Keratinocyte (primary cell): ENCODE measurements at places on chromosomes 16 and 17. TPM values are rescaled to one million over a fixed set of nuclear protein-coding genes. Genes with fewer than 3 reads are reported as not detected.

GRCh38 chr16:68287276-68288251 lies 23.2 kb downstream of the SLC7A6OS start:
- no peak for DNase-seq

Gene TNFSF12
- polyA plus RNA-seq, result 0.39 to 1.5 TPM (median 1.0 TPM) in 3 replicates

Gene RAP1GAP2
- 11.0 to 15.9 TPM (median 13.6 TPM) in 3 replicates for polyA plus RNA-seq

Gene SLC47A1
- polyA plus RNA-seq, result 0.05 to 0.23 TPM (median 0.07 TPM) in 3 replicates

DNA sequence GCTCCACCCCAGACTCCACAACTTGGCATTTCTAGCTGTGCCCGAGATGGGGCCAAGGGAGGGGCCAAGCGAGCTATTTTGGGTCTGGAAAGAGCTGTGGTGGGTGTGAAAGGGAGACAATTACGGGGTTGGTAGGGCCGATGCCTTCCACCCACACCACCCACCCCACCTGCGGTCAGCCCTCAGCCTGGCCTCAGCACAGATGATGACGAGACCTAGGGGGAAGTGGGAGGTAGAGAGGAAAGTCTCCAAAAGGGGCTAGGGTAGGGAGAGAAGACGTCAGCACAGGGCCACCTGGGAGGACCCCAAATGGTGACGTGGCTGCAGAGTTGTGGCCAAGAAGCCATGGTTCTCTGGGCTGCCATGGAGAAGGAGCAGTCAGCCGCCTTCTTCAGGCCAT lies 83.1 kb downstream of the SDK2 start:
- DNase-seq, result no peak

DNA sequence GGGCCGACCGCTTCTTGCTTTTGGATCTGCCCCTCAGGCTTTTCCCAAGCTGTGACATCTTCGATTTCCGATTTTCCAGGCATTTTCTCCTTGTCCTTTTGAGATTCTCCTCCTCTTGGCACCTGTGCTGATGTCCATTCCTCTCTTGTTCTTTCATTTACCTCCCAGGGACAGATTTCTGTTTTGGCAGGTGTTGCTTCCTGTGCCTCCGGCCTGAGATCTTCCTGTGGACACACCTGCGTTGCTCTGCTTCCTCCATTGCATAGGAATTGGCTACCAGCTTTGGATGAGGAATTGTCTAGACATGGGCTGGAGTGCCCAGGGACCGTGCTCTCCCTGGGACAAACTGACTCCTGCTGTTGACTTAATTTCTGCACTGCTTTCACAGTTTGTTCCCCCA lies 15.1 kb downstream of the GPR179 start:
- no peak for DNase-seq

Gene TERB1
- polyA plus RNA-seq, result 0.17 to 0.22 TPM in 2 of 3 replicates, not detected in the other

- no peak for DNase-seq
Observed at GRCh38 chr17:5820721-5821456, 236.6 kb upstream of the NLRP1 start.
